ENCODE measurements at places on chromosomes 4 and X.
A peak's percentile ranks its signal among the peaks of the same experiment; 100 is the strongest.

DNA sequence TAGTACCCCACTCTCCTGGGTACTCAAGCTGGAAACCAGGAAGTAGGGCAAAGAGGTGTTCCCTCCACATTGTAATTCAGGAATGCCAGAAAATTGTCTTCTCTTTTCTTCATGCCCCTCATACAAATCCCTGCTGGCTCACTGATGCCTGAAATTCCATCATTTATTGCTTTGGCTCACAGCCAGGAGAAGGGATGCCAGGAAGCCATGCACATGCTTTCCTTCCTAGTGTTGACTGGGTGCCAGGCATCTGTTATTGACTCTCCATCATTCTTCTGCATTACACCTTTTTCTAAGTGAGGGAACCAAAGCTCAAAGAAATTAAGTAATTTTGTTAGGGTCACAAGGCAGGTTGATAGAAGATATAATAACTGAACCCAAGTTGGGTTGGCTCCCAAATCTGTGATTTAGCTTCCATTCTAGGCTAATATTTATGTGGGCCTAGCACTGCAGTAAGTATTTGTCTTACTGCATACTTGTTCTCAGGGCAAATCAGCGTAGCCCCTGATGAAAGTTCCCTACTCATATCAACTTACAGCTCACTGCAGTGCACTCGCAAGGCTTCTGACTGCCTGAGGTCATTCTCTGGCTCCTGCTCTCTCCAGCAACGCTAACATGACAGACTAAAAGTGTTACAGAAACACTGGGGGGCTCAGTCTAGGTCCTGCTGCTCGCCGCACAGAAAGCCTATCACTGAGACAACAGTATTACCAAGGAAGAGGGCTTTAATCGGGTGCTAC, 89.0 kb downstream of the TRAPPC11 start:
- no peak for DNase-seq

- no peak for DNase-seq
Measured at GRCh38 chr4:74097116-74097515, 1.9 kb downstream of the CXCL2 start.

- DNase-seq, result no peak
Measured at GRCh38 chrX:38326086-38326485, 1.2 kb downstream of the RPGR start.

GRCh38 chr4:182306792-182307507, 63.7 kb downstream of the TENM3 start:
- DNase-seq, result no peak

DNA sequence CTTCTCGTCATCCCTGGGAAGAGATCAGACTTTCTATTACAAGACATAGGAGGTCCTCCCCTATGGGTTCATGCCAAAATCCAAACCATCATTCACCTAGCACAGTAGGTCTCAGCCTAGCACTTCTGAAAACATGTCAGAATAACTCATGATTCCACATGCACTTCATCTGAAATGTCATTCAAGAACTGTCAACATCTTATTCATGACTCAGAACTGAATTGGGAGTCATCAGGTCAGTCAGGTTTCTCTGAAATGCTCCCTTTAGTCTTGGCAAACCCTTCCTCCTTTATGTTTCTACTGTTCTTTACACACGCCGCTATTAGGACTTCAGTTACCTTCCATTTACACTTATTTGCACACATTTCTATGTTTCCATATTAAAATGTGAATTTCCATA, 67.2 kb downstream of the ANTXR2 start:
- DNase-seq, result no peak

GRCh38 chrX:8988446-8988845, 45.5 kb downstream of the FAM9B start:
- peak; percentile 9 for DNase-seq

DNA sequence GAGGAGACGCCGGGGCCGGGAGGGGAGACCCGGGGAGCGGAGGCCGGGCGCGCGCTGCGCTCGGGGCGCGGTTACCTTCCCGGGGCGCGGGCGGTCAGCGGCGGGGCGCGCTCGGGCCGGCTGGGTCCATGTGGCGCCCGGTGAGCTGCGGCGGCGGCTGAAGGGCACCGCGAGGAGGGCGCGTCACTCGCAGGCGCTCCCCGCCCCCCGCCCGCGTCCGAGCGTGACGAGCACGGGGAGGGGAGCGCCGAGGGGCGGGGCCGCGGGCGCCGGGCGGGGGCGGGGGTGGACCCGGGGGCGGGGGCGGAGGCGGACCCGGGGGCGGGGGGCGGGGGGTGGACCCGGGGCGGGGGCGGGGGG, at the start of gene CPLX1:
Gene CPLX1, minus strand, starts transcription at position 159 of the 360 bp plus-strand sequence. CDS start 1,607 bp downstream, outside the sequence.
- DNase-seq, result no peak

GRCh38 chr4:156933633-156934258, 37.9 kb downstream of the PDGFC start:
- DNase-seq, result no peak

- no peak for DNase-seq
Measured at GRCh38 chr4:100287534-100287933, 97.3 kb upstream of the DDIT4L start.

DNA sequence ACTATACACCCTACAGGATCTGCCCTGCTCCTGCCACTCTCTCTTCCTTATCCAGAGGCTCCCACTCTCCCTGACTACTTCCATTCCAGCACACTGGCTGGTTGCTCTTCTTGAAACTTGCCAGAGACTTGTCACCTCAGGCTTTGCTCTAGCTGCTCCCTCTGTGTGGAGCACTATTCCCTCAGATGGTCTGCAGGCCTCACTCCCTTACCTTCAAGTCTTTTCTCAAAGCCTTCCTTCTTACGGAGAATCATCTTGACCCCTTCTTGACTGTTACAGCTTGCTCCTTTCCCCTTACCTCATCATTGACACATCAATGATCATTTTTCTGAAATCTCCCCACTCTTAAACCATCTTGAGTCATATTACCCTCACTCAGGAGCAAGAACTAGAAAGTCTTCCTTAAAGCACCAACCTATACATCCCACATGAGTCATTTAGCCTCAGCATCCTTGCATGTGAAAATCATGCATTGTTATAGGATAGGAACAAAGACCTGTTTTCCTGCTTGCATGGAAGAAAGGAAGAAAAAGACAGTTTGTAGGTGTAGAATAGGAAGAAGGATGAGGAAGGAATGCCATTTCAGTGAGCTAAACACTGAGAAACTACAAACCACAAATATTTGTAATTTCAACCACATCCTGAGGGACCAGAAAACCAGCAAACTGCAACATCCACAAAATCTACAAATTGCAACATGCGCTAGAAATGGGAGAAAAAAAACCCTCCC, 55.7 kb downstream of the ANTXR2 start:
- no peak for DNase-seq

GRCh38 chr4:88409789-88410188, 31.1 kb downstream of the HERC6 start:
- DNase-seq, result no peak

DNA sequence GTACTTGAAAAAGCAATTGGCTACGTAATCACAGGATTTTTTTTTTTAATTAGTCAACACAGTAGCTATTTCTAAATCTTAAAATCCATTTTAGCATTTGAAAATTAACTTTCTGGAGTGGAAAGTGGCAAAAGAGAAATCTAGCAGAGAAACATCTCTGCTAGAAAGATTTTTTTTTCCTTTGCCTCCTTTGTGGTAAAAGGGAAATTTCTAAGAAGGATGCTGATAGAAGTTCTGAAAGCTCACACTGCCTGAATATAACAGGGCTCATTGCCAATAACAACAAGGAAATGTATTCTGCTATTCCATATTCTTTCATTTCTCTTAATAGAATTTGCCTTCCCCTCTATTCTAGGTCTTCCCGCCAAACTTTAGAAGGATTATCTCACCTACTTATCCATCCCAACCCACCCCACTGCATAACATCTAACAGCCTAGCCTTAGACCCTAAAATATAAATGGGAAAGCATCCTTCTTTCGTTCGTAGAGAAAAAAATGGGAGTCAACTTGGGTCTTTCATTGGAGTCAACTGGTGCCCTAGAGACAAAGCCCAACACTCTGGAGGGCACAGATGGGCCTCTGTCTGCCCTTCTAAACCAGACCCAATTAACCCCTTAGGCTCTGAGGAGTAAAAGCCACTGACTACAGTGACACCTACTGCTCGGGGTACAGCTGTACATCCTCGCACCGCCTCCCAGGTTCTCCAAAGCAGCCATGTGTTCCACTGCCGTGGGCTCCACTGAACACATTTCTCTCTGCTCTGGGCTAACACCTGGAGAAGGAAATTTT, 103.9 kb downstream of the MAML3 start:
- DNase-seq, result no peak

GRCh38 chr4:169664615-169665014, 44.2 kb downstream of the CLCN3 start:
- DNase-seq, result no peak

GRCh38 chr4:70619288-70619687, 9.3 kb upstream of the ENAM start:
- no peak for DNase-seq

GRCh38 chrX:49001521-49002090, 458 bp downstream of the GRIPAP1 start:
- DNase-seq, result peak; percentile 48

GRCh38 chrX:14802943-14803710, 69.7 kb downstream of the FANCB start:
- no peak for DNase-seq

DNA sequence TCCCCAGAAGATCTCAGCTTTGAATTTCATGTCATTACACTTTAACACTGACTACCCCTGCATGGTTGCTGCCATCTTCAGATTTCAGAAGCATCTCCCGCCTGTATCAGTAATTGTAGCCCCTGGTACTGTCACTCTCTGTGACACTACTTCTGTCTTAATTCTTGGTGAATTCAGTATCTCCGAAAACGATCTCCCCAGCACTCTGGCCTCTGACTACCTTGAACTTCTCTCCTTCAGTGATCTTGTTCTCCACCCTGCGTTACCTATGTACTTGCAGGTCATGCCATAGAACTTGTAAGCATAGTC, 53.8 kb upstream of the ABCG2 start:
- no peak for DNase-seq

- DNase-seq, result no peak
Measured at GRCh38 chrX:49266523-49267445, 2.3 kb upstream of the FOXP3 start.

DNA sequence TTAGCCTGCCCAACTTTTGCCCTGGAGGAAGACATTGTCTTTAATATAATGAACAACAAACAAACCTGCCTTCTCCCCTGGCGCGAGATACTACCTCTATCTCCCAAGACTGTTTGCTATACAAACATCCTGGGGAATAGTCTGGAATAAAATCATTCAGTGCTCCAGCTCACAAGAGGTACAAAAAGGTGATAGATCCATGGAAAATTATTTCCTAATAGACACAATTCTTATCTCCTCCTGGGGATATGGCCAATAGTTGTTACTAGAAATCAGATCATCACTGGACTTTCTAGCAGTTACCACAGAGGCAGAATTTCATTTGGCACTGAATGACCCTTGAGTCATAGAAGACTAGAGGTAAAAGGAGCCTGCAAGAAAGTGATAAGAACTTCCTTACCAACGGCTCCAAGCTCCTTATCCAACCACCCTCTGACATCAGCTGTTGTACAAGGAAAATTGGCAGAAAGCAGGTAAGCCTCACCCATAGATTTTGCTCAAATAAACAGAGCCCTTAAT, 38.1 kb downstream of the MID1 start:
- no peak for DNase-seq

DNA sequence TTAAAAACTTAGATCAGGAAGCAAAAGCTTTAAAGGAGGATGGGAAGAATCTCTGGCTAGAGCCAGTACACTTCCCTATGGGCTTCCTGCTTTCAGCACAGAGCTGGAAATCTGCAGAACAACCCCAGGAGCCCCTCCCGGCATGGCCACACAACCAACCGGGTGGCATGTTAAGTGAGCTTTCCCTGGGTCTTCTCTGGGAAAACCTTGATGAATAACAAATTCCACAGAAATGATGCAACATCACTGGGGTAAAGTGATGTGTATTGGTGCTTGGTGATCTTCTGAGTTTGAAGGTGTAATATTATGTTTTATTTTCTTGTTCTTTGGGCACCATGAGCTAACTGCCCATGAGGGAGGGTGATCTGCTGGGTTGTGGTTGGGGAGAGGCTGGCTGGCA, 22.1 kb downstream of the NHS start:
- DNase-seq, result no peak

GRCh38 chr4:81919223-81919622, 447.5 kb upstream of the RASGEF1B start:
- no peak for DNase-seq

- DNase-seq, result no peak
Measured at GRCh38 chr4:58833126-58833525, 1722.9 kb upstream of the IGFBP7 start.

DNA sequence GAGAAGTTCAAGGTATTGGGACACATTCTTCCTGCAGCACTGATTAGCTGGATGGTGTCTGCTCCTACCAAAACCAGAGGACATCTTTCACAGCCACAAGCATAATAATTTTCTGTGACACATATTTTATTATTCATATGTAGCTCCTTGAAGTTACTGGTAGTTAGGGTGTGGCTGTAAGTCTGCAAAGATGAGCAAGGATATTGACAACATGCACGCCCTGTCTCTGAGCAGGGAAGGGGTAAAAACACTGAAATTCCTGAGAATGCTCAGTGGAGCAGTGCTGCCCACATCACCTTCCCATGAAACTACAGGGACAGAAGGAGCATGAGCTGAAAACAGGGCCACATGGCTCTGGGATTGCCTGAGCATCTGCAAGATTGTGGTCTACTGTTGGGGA, 38.9 kb downstream of the PARM1 start:
- no peak for DNase-seq

- no peak for DNase-seq
Measured at GRCh38 chr4:82469791-82470345, 39.5 kb downstream of the ENOPH1 start.

DNA sequence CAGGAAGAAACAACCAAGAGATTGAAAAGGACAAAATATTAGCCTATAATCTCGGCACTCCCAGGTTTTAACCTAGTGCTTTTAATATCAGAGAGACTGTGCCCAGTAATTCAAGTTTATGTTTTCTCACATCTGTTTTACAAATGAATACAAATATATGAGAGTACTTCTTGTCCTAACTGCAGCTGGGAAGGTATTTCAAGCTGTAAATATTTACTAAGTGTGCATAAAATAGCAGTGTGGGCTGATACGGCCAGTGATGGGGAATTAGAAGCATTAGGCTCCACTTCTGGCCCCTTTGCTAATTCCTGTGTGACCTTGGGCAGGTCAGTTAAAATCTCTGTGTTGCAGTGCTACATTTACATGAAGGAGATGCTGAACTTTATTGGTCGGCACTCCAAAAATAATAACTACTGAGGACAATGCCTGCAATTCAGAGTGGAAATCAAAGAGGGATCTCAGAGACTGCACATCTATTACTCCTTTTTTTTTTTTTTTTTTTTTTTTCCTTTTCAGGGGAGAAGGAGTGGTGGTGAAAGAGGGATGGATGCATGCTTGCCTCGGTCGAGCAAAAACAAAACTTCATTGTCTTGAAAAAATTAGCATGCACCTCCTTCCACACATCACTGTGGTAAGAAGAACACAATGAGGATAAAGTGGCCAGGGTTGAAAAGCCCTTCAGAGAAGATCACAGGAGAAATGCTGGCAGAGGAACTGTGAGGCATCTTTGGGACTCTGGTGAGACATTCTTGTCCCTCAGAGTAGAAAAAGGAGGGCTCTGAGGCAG, 44.6 kb upstream of the LNX1 start:
- no peak for DNase-seq

- no peak for DNase-seq
Measured at GRCh38 chrX:48785186-48785539, 1.2 kb upstream of the GATA1 start.

GRCh38 chrX:121455890-121456289, 408.5 kb downstream of the GLUD2 start:
- DNase-seq, result no peak
